ENCODE measurements at places on chromosomes 11 and 22.
A peak's percentile ranks its signal among the peaks of the same experiment; 100 is the strongest.

GRCh38 chr11:44333271-44334218 is 23.6 kb upstream of the ALX4 start:
- no peak for DNase-seq

DNA sequence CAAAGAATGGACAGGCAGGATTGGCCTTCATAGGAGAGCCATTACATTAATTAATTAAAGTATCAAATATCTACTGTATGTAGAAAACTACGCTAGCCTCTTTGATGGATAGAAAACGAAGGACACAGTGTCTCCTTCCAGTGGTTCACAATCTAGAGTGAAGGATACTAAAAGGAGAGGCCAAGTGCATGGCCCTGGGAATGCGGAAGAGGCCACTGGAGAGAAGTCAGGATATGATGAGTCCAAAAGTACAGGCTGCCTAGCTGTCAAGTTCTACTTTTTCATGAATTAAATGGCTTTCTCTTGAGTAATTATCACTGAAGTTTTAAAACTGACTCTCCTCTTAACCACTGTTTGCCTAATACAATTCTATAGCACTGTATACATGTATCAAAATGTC is 41.9 kb downstream of the ATG16L2 start:
- no peak for DNase-seq

DNA sequence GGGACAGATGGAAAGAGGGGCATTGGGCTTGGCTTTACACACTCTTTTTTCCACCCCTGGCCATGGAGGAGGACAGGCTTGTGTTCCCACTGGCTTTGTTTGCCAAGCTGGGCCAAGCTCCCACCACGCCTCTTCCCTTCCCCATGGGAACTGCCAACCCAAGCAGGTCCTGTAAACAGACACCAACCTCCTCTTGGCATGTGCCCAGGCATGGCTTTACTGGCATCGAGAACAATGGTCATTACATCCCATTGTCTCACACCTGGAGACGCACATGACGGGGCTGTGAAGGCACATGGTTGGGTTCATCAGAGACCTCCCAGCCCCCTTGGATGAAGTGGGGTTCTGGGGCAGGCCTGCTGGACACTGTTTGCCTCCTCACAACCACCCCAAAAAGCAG is 11.7 kb downstream of the SEC14L3 start:
- no peak for DNase-seq

DNA sequence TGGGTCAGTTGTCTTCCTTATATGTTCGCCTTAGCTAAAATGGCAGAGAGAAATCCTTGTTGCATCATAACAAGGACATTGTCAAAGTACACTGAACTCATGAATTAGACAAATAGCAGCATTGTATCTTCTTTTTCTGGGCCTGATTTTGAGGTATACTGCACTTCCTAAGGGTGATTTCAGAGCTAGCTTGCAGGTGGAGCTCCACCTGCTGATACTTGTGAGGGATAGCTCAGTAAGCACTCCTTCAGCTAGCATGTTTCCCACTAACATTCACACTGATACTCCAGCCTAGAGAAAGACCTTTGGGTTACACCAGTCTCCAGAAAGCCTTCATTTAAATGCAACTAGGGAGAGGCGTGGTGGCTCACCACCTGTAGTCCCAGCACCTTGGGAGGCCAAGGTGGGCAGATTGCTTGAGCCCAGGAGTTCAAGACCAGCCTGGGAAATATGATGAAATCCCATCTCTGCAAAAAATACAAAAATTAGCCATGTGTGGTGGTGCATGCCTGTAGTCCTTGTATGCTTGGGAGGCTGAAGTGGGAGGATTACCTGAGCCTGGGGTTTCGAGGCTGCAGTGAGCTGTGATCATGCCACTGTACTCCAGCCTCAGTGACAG is 29.8 kb downstream of the JAM3 start:
- DNase-seq = no peak

DNA sequence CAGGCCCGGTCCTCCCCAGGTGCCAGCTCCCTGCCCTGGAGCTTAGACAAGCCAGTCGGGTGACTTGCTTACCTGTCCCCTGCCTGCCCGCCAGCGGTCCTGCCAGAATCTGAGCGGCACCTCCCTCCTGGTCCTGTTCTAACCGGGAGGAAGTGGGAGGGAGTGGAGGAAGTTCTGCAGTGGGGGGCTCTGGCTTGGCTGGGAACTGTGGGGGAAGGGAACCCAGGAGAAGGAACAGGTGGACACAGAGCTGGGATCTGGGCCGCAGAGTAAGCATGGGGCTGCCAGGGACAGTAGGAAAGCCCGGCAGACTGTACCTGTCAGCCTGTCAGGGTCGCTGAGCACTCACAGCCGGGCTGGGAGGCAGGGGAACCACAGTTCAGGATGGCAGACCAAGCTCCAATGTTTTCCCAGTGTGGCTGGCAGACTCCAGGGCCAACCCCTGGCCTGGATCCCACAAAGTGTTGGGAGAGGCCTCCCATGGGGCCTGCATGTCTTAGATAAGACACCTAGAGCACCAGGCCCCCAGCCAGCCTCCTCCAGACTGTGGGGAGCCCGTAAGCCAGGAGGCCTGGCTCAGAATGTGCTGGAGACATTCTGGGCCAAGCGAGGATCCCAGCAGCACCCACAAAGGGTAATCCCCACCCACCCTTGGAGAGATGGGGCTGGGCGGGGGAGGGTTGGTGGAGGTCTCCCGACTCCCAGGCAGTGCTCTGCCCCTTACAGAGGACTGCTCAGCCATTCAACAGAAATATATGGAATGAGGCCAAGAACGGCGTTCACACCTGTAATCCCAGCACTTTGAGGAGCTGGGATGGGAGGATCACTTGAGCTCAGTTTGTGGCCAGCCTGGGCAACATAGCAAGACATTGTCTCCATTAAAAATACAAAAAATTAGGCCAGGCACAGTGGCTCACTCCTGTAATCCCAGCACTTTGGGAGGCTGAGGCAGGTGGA is 2.3 kb downstream of the CYB5R3 start:
- no peak for DNase-seq

- no peak for DNase-seq
Observed at GRCh38 chr11:38330578-38330977, 1732.5 kb upstream of the RAG2 start.

DNA sequence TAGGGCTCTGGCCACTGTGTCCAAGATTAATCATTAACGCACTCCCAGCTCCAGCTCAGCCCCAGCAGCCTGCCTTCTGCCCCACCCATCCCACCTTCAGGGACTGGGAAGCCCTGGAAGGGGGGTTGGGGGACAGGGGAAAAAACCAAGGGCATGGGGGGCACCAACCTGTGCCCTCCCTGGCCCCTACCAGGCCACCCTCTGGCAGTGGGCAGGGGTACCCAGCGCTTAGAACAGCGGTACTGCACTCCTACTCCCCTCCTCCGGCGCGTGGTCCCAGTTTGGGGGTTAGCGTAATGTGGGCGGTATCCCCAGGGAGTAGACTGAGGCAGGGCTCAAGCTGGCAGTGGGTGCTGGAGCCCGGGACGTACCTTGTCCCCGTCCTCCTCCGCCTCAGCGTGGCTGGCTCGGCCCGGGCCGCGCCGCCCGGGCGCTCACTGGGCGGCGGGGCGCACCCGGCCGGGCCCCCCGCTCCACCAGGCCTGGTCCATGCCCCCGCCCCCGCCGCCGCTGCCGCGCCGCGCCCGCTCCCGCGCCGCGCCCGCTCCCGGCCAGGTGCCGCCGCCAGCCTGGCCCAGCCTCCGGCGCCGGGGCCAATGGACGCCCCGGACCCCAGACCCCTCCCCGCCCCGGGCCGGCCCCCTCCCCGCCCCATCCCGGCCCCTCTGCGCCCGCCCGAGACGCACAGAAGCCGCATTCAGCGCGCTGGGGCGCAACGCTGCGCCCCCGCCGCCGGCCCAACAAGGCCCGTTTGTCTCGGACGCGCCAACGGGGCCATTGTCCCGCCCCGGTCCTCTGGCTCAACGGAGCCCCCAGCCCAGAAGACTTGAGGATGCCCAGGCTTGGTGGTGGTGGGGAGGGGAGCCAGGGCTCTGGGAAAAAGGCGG is at the start of gene GAL3ST1:
TSS of gene GAL3ST1 (minus strand) at position 571 of the 887 bp plus-strand sequence. CDS start 17,273 bp downstream, outside the sequence.
- DNase-seq = peak; percentile 40

All from neural crest cell (in vitro differentiated cells).